ENCODE measurements at places on chromosomes 6 and 20.

GRCh38 chr6:133432021-133432989, 191.1 kb downstream of the EYA4 start:
- DNase-seq = no peak

DNA sequence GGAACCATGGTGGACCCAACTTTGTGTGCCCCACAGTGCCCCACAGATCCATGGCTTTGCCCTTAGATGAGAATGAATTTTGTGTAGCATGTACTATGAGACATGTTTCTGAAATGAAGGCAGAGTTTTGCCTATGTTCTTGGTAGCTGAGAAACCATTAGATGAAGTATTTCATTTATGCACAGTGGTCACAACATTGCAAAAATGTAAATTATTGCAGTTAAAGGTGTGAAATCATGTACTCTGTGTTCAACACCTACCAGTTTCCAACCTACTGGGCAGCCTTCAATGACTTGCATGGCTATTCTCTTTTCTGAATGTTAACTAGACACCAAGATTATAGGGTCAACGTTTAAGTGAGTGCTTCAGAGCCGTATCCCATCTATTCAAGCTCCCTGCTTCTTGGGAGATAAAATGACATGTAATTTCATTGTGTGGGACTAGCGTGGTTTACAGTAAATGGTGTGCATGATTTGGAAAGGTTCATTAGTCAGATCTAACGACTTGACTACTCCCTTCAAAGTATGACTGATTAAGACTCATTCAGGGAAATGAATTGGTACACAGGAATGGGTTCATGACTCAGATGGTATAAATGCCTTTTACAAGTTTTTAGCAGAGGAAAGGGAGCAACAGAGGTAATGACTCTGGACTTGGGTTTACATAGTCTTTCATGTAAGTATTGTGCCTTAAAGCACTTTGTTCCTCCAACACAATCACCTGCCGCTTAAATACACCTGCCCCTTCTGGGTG, 106.1 kb upstream of the AKIRIN2 start:
- peak; percentile 66 for DNase-seq

GRCh38 chr20:3156811-3157619, 2.6 kb downstream of the FASTKD5 start:
- DNase-seq = no peak

- no peak for DNase-seq
Measured at GRCh38 chr20:34582911-34583310, 24.4 kb downstream of the MAP1LC3A start.

DNA sequence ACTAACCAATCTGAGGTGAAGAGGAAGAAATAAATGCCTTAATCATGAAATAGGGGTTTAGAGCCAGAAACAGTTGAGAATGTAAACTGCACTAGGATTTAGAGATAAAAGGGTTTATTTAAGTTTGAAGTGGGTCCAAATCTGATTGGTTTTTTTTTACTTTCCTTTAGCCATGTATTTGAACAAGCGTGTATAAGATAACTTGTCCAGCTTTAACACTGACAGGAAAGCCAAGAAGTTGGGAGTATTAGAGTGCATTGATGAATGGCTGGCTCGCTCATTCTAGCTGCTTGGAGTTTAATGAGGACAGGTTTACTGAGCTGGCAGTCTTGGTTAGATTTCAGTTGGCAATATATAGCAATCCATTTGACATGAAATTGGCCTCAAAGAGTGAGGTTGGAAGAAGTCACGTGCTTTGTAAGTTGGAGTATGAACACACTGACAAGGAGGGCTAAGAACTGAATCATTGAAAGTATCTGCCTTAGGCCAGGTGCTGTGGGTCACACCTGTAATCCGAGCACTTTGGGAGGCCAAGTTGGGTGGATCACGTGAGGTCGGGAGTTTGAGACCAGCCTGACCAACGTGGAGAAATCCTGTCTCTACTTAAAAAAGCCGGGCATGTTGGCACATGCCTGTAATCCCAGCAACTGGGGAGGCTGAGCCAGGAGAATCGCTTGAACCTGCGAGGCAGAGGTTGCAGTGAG, 13.7 kb downstream of the SRSF3 start:
- no peak for DNase-seq

DNA sequence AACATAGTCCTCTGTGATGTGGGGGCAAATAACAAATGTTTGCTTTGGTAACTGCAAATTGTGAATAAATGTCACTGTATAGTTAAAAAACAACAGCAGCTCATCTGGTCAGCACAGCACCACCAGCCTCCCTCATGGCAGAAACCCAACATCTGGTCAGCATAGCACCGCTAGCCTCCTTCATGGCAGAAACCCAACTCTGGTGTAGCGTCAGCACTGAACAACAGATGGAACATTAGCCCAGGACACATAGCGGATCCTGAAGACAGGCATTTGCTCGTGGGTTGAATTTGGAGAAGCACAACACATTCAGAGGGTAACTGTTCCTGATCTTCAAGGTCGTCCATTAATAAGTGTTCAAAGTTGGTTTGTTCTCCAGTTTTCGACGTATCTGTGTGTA, 265.9 kb downstream of the DLL1 start:
- peak; percentile 92 for DNase-seq

GRCh38 chr6:132003516-132004178, 52.5 kb upstream of the CCN2 start:
- no peak for DNase-seq

- DNase-seq = no peak
Measured at GRCh38 chr20:45507011-45507820, 8.2 kb downstream of the SPINT3 start.

DNA sequence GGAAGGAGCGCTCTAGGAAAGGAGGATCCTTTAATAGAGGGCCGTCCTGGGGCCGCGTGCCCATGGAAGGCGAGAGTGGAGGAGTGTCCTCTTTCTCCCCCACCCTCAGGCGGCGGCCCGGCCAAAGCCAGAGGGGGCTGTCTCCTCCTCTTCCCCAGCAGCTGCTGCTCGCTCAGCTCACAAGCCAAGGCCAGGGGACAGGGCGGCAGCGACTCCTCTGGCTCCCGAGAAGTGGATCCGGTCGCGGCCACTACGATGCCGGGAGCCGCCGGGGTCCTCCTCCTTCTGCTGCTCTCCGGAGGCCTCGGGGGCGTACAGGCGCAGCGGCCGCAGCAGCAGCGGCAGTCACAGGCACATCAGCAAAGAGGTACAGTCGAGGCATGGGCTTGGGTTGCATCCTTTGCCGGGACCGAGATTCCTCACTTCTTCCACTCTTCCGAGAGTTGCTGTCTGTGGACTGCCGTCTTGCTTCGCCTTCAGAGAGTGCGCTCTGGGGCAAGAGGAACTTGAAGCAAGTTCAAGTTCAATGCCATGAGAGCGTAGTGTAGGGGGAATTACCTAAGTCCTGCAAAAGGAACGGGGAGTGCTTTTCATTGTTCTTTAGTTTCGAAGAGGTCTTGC, at the start of gene LAMA2:
LAMA2 (plus strand) TSS at position 148 of the 621 bp plus-strand sequence; CDS start at position 256, 108 bp downstream.
- DNase-seq = peak; percentile 89

- DNase-seq = no peak
Measured at GRCh38 chr6:49264909-49265308, 198.1 kb downstream of the MMUT start.

Measured in AG08395 (cell line).